ENCODE measurements at places on chromosomes 2 and 18.
A peak's percentile ranks its signal among the peaks of the same experiment; 100 is the strongest.

DNA sequence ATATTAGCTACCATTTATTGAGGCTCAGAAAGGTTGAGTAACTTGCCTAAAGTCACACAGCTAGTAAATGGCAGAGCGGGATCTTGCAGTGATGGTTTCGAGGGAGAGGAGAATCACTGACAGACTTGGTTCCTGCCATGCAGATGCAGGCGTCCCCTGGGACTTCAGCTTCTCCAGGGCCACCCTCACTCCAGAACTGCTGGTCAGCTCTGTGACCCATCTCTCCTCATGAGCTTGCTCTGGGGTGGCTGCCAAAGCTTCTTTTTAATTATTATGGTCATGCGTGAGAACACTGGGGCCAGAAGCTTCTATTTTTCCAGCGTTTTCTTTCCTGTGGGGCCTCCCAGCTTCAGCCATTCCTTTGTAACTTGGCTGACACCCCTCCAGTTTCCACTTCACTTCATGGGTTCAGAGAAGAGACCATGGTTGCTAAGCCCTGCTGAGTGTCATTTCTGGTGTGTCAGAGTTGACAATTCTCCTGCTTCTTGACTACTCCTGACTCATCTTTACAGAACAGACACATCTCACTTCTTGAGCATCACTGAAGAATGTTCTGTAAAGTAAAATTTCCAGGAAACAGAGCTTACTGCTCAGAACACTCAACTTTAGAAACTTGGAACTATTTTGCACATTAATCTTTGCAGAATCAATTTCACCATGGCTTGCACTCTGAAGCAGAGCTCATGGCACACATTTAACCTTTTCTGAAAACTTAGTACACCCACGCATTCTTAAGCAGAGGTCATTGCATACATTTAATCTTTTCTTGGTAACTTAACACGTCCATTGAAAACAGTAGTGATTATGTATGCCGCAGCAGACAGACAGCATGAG, 70.4 kb downstream of the IL1R2 start:
- peak; percentile 89 for DNase-seq

DNA sequence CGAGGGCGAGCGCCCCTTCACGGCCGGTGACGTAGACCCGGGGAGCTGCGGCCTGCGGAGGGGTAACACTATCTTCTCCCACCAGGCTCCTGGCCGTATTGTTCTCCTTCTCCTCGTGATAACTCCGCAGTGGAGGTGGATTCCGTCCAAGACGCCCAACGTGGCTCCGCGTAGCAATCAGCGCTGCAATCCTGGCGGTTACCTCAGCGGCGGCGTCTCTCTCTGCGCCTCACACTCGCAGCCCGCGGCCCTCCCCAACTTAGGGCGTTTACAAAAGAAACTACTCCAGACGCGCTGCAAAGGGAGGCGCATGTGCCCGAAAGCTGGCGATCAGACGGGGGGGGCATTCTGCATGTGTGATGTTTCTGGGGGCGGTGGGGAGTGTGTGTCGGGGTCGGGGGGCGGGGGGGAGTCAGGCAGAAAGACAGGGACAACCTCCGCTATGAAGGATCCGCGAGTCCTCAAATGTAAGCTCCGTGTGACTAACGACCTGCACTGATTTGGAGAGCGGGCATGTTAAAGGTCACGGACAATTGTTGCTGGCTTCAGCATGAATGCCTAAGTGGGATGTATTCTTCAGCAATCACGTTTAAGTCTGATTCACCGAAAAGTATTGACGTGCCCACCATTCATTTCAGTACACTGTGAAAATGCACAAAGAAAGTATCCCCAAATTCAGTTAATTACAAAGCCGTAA, 1.3 kb upstream of the ZNF516 start:
- peak; percentile 75 for DNase-seq

- no peak for DNase-seq
Measured at GRCh38 chr2:136308611-136309010, 190.7 kb upstream of the CXCR4 start.

- DNase-seq = peak; percentile 27
Measured at GRCh38 chr2:198763793-198764192, 693.9 kb downstream of the SATB2 start.

DNA sequence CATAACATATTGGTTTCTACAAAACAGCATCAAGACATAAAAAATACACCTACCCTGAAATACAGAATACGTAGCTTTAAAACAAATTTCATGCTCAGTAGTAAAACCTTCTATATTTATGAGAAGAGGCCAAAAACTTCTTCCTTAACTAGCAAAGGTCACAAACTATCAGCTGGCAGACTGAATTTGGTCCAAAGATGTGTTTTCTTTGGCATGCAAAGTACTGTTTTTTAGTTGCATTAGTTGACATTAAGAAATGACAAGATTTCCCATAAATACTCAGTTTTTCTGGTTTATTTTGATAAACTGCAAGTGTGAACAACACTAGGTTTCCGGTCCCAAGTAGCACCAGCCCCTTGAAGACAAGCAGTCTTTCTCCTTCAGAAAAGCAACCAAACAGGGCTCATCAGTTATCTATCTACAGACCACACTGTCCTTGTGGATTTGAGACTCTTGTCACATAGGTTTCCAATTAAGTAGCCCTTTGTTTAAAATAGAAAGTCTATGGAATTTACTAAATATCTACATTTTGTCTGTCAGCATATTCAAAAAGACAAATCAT, 35.6 kb downstream of the SLC25A12 start:
- DNase-seq = no peak

DNA sequence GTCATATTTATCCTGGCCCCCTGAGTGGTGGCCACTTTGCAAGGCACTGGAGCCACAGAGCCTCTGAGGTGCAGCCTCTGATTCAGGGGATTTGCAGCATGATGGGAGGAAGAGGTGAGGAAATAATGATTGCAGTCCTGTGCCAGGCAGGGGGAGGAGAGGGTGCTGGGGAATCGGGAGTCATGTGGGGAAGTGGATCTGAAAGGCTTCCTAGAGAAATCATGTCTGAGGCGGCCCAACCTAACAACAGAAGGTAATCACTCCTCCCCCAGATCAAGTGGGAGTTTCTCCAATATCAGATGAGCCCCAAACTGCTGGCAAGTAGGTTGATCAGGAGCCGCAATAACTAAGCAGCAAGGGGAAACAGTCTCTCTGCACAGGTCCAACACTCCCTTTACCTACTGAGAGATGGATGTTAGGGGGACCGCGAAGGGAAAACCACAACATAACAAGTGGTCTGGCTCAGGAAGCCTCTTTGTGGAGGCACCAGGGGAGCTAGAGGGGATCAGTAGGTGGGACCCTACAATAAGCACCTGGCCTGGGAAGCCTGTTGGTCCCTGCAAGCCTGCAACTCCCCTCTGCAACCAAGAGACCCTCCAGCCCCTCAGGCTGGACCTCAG, 71.8 kb upstream of the NPAS2 start:
- DNase-seq = no peak
